ENCODE measurements at places on chromosomes 3 and 15. TPM values are rescaled to one million over a fixed set of nuclear protein-coding genes. Genes with fewer than 3 reads are reported as not detected.

The RBP2 gene
- not detected for total RNA-seq

The CNTN6 gene
- total RNA-seq: not detected

The OR4F15 gene
- total RNA-seq: not detected

The CCR8 gene
- not detected for total RNA-seq

The ARID3B gene
- 36.7 TPM for total RNA-seq

The DIS3L gene
- total RNA-seq: 19.4 TPM

The CCDC191 gene
- 8.1 TPM for total RNA-seq

The EPHB1 gene
- total RNA-seq: 21.2 TPM

The CCR2 gene
- 1.0 TPM for total RNA-seq

The MYLK gene
- total RNA-seq: 345 TPM

The MYO5C gene
- 53.5 TPM for total RNA-seq

The SAMMSON gene
- 0.14 TPM for total RNA-seq

GRCh38 chr15:42499858-42500609, 4.6 kb downstream of the SNAP23 start:
- no peaks in the 10 kb centered on the region for H3K36me3 ChIP-seq
- no peak overlapping the region for H3K4me3 ChIP-seq
- H3K27ac ChIP-seq: peak overlapping the region; percentile 40
- H3K4me1 ChIP-seq: no peaks in the 10 kb centered on the region
- no peaks in the 10 kb centered on the region for H3K27me3 ChIP-seq

DNA sequence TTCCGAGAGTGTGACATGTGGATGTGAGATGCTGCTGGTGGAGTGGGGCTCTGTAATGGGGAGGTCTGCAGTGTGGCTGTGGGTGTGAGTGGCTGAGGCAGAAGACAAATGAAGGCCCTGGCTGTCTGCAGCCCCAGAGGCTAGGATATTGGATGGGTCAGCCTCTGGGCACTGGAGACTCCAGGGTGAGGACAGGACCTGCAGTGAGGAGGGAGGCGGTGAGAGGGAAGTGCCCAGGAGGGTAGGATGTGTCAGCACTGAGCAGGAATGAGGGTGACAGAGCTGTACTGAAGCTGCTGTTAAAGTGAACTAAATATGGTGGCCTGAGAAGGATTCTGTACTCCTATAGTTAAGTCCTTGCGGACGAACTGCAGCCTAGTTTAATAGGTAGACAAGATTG, 27.3 kb upstream of the PXYLP1 start:
- no peak for DNase-seq
- H3K4me3 ChIP-seq: no peak overlapping the region
- no peaks in the 10 kb centered on the region for H3K4me1 ChIP-seq
- H3K27me3 ChIP-seq: no peaks in the 10 kb centered on the region
- H3K27ac ChIP-seq: no peak overlapping the region

Data from prostate gland (tissue), 2 donors.